Gastrocnemius medialis (tissue), 4 donors: ENCODE measurements at places on chromosomes 6 and 20.
A peak's percentile ranks its signal among the peaks of the same experiment; 100 is the strongest.

- no peaks in the 10 kb centered on the region for H3K36me3 ChIP-seq
- DNase-seq, result no peak
- no peak overlapping the region for H3K4me3 ChIP-seq
- no peaks in the 10 kb centered on the region for H3K27me3 ChIP-seq
- H3K27ac ChIP-seq, result no peak overlapping the region
Measured at GRCh38 chr6:107607116-107607515, 117.2 kb downstream of the SOBP start.

GRCh38 chr6:125544819-125545218 lies 204.6 kb upstream of the HEY2 start:
- H3K4me1 ChIP-seq, result no peaks in the 10 kb centered on the region
- H3K27me3 ChIP-seq, result no peaks in the 10 kb centered on the region
- DNase-seq, result no peak
- H3K27ac ChIP-seq, result no peak overlapping the region
- H3K4me3 ChIP-seq, result no peak overlapping the region
- H3K36me3 ChIP-seq, result no peaks in the 10 kb centered on the region

- H3K4me1 ChIP-seq, result peaks cover 90% of the 10 kb centered on the region
- H3K36me3 ChIP-seq, result no peaks in the 10 kb centered on the region
- peak overlapping the region; percentile 95 for H3K27ac ChIP-seq
- H3K27me3 ChIP-seq, result no peaks in the 10 kb centered on the region
Measured at GRCh38 chr20:44576297-44576696, 6.1 kb upstream of the PKIG start.

DNA sequence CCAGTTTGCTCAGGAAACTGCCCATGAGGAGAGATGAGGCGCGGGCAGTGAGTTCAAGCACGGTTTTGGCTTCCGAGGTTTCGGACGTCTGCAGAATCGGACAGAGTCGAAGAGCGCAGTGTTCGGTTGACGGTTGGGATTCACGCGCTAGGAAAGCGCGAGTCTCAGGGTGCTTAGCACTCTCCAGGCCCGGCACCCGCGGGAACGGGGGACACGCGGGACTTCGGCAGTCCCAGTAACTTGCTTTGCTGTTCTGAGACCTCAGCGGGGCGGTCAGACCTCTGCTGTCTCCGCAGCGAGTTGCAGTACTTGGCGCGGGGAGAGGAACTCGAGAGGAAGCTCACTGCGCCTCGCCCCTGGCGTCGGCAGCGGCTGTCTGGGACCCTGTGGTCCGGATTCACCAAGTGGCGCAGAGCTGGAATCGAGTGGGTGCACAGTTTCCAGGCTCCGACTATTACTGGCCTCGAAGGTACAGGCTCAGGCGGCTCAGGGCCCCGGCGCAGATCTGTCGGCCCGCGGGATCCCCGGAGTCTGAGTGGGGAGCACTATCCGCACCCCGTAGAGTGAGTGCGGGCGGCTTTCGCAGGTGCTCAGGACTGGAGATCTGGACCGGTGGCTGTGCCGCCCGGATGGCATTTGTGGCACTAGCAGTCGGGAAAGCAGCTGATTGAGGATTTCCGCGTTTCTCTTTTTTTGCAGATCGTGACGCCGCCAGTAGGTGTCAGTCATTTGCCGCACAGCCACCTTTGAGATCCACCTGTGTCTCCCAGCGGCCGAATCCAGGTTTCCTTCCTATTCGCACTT lies at the start of gene POM121L2:
TSS of gene POM121L2 (minus strand) at position 128 of the 804 bp plus-strand sequence. CDS start at position 25, 103 bp downstream.
- no peak for DNase-seq
- H3K27me3 ChIP-seq, result peaks cover 49% of the 10 kb centered on the region
- no peaks in the 10 kb centered on the region for H3K4me1 ChIP-seq

DNA sequence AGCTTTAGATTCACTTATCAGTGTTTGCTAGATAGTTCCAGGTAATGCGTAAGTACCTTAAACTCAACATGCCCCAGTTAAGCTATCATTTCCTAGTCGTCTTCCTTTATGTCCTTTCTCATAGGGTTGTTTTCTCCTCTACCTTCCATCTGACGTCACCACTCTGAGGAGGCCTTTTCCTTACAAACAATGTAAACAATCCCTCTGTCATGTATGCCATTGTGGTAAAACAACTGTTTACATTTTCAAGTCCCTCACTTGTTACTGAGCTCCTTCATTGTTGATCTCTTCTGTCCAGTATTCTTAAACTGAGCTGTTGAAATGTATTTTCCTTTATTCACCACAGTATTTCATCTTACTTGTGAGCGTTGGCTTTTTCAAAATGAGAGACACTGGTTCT lies 45.4 kb upstream of the PLCG1 start:
- no peak for DNase-seq
- no peaks in the 10 kb centered on the region for H3K36me3 ChIP-seq
- no peaks in the 10 kb centered on the region for H3K4me1 ChIP-seq
- H3K27me3 ChIP-seq, result no peaks in the 10 kb centered on the region

GRCh38 chr6:116369964-116370759 lies 585 bp upstream of the DSE start:
- H3K36me3 ChIP-seq, result no peaks in the 10 kb centered on the region
- DNase-seq, result no peak
- no peaks in the 10 kb centered on the region for H3K27me3 ChIP-seq
- H3K27ac ChIP-seq, result peak overlapping the region; percentile 90
- peak overlapping the region; percentile 89 for H3K4me3 ChIP-seq
- peaks cover 15% of the 10 kb centered on the region for H3K4me1 ChIP-seq

- no peaks in the 10 kb centered on the region for H3K27me3 ChIP-seq
- no peaks in the 10 kb centered on the region for H3K4me1 ChIP-seq
- H3K36me3 ChIP-seq, result no peaks in the 10 kb centered on the region
Measured at GRCh38 chr20:51098284-51098810, 75.4 kb upstream of the KCNG1 start.
